Dermis blood vessel endothelial cell (primary cell): ENCODE measurements at places on chromosomes 1 and 21.

DNA sequence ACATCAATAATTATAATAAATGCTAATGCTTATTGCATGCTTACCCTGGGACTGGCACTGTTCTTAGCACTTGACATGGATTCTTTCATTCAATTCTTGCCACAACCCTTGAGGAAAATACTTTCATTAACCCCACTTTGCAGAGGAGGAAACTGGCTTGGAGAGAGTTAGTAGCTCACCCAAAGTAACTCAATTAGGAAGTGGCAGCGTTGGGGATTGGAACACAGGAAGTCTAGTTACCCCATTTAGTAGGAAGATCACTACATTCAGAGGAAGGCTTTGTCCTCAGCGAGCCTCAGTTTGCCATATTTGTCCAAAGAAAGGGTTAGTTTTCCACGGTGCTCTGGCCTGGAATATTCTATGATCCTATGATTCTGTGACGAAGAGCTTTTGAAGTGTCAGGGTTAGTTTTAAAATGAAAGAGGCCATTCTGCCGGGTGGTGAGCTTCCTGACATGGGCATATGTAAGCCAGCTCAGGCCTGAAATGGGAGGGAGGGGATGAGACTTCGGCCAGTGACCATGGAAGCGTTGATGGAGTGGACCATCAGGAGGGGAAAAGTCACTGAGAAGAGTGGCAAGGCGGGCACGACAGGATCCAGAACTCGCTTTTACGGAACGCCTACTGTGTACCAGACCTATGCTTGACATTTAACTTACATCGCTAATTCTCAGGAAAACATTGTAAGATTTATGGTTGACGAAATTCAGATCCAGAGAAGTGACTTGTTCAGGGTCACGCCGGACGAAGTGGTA is 28.2 kb upstream of the EPB41 start:
- no peak for DNase-seq

DNA sequence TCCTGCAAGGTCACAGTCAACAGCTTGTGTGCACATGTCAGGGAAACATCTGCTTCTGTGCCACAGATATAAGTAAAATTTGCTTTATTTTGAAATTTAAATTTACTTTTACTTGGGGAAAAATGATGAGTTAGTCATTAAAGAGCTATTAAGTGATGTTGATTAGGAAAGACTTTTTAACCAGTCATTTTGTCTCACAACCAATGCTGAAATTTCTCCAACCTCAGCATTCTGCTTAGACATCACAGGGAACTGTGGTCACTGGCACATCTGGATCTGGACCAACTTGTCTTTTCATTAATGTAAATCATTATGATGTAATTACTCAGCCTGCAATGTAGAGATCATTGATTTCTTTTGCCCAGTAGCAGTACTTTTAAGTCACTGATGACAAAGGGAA is 301.0 kb downstream of the TTLL7 start:
- no peak for DNase-seq

DNA sequence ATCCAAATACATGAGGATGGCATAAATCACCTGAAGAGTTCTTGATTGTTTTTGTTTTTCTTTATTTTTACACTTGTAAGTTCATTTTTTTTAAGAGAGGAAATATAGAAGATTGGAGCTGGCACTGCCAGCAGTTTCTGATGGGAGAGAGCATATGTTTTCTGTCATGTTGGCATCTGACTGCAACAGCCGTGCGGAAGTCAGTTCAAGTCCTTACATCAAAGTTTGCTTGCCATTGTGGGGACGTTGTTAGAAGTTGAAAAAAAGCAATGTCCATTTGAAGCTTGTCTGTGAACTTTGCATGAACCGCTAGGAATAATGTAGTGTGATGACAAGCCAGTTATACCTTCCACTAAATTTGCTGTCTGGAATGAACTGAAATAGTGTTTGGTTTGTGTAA is 126.5 kb upstream of the USH2A start:
- DNase-seq, result no peak

DNA sequence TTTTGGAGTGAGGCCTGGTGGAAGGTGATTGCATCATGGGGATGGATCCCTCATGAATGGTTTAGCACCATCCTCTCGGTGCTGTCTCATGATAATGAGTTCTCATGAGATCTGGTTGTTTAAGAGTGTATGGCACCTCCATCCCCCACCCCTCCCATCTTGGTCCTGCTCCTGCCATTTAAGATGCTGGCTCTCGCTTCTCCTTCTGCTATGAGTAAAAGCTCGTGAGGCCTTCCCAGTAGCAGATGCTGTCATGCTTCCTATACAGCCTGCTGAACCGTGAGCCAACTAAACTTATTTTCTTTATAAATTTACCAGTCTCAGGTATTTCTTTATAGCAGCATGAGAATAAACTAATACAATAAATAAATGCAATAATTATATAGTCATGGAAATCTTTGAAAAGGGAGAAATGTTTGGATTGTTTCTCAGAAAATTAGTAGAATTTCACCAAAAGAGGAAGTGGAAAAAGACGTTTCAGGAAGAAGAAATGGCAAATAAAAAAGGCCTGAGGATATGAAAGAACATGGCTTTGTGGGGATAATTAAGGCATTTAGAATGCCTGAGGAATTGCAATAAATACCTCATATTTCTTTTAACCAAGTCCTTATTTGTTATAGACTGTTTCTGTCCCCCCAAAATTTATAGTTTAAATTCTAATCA is 451.2 kb upstream of the ADGRL4 start:
- DNase-seq, result no peak

DNA sequence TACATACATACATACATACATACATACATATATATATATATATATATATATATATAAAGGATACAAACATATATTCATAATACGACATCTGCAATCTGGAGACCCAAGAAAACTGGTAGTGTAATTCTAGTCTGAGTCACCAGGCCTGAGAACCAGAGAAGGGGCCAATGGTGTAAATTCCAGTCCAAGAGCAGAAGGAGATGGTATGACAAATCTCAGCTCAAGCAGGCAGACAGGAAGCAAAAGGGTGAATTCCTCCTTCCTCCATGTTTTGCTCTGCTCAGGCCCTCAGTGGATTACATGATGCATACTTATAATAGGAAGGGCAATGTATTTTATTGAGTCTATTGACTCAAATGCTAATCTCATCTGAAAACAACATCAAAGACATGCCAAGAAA is 1060.4 kb upstream of the TMPRSS15 start:
- no peak for DNase-seq

- no peak for DNase-seq
Measured at GRCh38 chr1:14514739-14515138, 83.7 kb upstream of the KAZN start.

- no peak for DNase-seq
Measured at GRCh38 chr1:110582378-110582777, 23.8 kb downstream of the KCNA2 start.

- DNase-seq, result no peak
Measured at GRCh38 chr1:153711026-153711425, 16.8 kb upstream of the INTS3 start.

DNA sequence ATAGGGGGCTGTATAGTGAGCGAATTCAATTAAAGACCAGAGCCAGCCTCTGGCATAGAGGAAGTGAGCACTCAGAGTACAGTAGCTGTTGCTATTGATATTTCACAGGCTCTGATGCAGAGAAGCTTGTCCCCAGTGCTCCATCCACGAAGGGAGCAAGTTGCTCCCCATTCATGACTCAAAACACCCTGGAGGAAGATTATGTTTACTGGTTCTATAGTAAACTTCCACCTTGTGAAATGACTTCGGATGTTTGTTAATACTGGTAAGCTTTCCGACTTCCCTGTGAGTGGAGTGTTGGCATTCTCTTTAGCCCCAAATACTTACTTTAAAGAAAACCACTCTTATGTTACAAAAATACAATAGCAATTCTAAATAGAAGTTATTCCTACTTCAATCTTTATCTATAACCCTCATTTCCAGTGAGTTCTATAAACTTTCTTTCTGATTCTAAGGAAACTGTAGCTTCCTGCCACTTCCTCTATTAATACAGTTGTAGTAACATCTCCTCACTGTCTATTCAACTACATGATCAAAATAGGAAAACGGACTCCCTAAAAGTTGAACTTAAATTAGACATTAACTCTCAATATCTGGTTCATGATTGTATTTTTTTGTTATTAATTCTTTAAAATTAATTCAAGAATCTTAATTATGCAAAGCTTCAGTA is 46.4 kb downstream of the ZNF281 start:
- DNase-seq, result no peak

- DNase-seq, result peak; percentile 59
Measured at GRCh38 chr1:79259390-79260336, 253.1 kb upstream of the ADGRL4 start.

- DNase-seq, result no peak
Measured at GRCh38 chr1:151486557-151486956, 24.6 kb upstream of the CGN start.

- DNase-seq, result no peak
Measured at GRCh38 chr1:47936916-47937551, 60.2 kb downstream of the TRABD2B start.

- no peak for DNase-seq
Measured at GRCh38 chr1:41800311-41800829, 118.4 kb downstream of the HIVEP3 start.

GRCh38 chr1:225944387-225944786 is 3.4 kb upstream of the LEFTY2 start:
- no peak for DNase-seq

- DNase-seq, result no peak
Measured at GRCh38 chr1:3029481-3029961, 8.3 kb downstream of the ACTRT2 start.

DNA sequence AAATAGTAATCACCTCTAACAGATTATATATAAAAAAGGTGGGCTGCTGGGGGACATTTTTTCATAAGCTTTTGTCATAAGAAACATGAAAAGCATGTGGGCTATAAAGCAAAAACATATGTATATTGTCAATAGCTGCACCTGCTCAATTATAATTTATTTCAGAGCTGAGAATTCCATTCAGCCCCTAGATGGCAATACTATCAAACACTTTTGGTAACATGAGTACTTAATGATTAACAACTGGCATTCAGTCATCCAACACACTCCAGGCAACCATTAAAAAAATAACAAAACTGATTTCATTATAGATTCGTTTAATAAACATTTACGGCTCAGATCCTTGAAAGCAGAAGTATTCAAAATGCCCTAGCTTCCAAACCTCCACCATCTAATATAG is 115.1 kb downstream of the KCTD3 start:
- no peak for DNase-seq

- DNase-seq, result no peak
Measured at GRCh38 chr1:117656202-117656641, 50.4 kb downstream of the TENT5C start.

GRCh38 chr1:13860031-13860430 is 160.0 kb downstream of the PRDM2 start:
- DNase-seq, result no peak

GRCh38 chr1:12516741-12517140 is 101.3 kb downstream of the DHRS3 start:
- no peak for DNase-seq

GRCh38 chr21:46094401-46095082 is 3.4 kb upstream of the COL6A2 start:
- DNase-seq, result no peak

GRCh38 chr1:9559673-9560072 is 20.4 kb downstream of the SLC25A33 start:
- DNase-seq, result no peak

- no peak for DNase-seq
Measured at GRCh38 chr1:161185732-161186311, 8.5 kb upstream of the B4GALT3 start.

DNA sequence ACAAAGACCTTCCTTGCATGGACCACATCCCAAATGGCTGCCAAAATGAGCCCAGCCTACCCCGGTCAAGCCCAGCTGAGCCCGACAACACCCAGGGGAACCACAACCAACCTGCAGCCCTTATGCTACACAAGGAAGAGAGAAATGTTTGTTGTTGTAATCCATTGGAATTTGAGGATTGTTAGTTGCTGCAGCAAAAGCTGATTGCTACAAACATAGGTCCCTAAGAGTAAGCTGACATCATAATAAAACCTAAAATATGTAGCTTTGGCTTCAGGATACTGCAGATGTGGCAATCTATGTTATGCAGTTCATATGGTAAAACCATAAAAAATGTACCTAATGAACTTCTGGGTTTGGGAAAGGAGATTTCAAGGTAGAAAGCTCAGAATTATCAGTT is 65.5 kb upstream of the DNAH14 start:
- DNase-seq, result no peak

- no peak for DNase-seq
Measured at GRCh38 chr1:94790246-94790645, 29.9 kb upstream of the SLC44A3 start.

- DNase-seq, result no peak
Measured at GRCh38 chr1:238537641-238538040, 646.9 kb upstream of the ZP4 start.

- no peak for DNase-seq
Measured at GRCh38 chr1:25065795-25066238, 135.7 kb upstream of the RUNX3 start.

GRCh38 chr1:151801846-151802245 is 3.4 kb downstream of the LINGO4 start:
- DNase-seq, result no peak

- DNase-seq, result no peak
Measured at GRCh38 chr1:217369271-217369981, 261.5 kb downstream of the GPATCH2 start.

DNA sequence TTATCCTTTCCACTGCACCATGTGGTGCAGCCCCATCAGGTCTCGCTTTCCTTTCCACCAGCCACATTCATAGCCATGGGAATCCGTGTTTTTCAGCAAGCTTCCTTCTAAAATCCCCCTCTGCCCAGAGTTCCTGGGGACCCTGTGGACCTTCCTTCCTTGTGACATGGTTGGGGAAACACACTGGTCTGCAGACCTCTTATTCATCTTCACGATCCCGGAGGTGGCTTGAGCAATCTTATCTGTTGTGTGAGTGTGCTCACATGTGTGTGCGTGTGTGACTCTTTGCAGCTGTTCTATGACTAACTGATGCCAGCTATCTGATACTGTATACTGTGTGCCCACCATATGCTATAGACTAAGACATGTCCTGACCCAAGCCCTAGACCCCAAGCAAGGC is 15.6 kb upstream of the IL10 start:
- DNase-seq, result no peak

- no peak for DNase-seq
Measured at GRCh38 chr1:220696863-220697231, 6.7 kb downstream of the C1orf115 start.

DNA sequence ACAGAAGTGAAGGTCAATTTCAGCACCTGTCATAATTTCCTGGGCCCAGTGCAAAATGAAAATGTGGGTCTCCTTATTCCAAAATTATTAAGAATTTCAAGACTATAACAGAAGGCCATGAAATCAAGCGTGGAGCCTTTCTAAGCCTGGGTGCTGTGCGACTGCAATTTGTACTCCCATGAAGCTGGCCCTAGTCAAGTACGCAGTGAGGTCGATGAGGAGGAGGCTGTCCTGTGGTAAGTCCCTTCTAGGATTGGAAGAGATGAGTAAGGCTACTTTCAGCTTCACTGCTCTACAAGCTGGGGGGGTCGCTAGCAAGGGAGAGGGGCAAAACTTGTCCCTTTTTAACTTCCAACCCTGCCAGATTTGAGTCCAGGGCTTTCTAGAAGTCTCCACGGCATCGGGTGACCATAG is 410 bp upstream of the NUDC start:
- no peak for DNase-seq

- no peak for DNase-seq
Measured at GRCh38 chr1:236733653-236734052, 47.4 kb downstream of the ACTN2 start.

GRCh38 chr1:184541537-184542152 is 154.8 kb downstream of the C1orf21 start:
- no peak for DNase-seq

- DNase-seq, result peak; percentile 71
Measured at GRCh38 chr1:214332946-214333798, 52.2 kb downstream of the SMYD2 start.

- DNase-seq, result no peak
Measured at GRCh38 chr1:202584707-202585589, 125.3 kb downstream of the SYT2 start.
